Activated CD4-positive, CD25-positive, alpha-beta regulatory T cell treated with anti-CD3 and anti-CD28 coated beads, Interleukin-2, amount 50 U/mL, for 16 hours (primary cell): ENCODE measurements at places on chromosomes 4 and X.

DNA sequence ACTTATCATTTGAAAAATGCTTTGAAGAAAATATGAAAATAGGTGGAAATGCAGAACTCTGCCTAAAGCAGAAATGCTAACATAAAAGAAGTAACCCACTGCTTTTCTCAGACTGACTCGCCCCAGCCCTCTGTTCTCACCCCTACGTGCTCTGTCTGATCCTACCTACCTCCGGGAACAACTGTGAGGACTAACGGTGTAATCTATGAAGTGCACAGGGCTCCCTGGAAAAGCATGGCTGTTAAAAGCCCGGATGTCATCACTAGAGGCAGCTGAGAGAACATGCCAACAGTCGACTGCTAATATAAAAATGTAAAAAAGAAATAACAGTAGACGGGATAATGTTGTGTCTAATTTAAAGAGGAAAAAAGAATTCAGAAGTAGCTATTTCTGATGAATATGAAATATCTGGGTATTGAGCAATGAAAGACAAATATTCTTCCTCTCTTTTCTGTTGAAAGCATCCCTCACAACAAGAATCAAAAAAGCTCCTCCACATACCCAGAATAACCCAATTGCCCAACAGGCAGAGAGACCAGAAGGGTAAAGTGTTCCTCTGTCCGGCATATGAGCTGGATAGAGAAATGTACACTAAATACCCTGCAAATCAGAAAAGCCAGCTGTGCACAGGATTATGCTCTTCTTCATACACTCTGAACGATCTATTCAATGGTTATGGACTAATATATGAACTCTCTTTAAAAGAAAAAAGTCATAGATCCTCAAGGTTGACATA, 130.7 kb downstream of the TSPAN5 start:
- no peak for DNase-seq

DNA sequence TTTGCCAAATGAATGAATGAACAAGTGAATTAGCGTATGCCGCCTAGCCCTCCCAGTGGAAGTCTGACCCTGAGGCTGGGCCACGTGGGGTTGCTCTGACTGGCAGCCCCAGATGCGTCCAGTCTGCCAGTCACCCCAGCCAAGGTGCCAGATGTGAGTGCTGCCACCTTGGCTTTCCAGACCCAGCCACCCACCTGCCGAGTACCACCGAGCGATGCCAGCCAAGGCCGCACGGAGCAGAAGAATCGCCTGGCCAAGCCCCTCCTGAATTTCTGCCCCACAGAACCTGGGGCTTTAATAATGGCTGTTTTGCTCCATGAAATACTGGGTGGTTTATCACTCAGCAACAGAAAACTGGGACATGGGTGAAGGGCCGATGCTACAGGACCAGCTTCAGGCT, 59.3 kb downstream of the ADRA2C start:
- DNase-seq = no peak

GRCh38 chr4:83320548-83320947, 14.1 kb downstream of the HPSE start:
- DNase-seq = no peak

- DNase-seq = no peak
Measured at GRCh38 chr4:15568821-15569220, 86.3 kb downstream of the FBXL5 start.

DNA sequence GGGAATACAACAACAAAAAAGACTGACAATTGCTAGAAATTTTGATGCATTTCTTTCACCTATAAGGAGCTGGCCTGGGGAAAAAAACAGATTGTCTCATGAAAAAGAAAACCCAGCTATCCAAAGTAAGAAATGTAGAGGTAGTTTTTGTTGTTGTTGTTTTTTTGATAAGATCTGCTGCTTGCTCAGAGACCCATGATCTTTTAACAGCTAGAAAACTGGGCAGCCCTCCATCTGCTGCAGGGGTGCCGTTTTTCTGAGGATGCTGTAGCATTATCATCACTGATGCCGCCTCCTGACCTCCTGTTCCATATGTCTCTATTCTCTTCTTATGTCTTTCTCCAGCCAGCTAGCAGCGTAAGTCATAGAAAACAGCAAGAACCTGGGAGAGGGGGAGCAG, 98.3 kb downstream of the BMPR1B start:
- no peak for DNase-seq

- DNase-seq = no peak
Measured at GRCh38 chr4:20095805-20096541, 155.7 kb upstream of the SLIT2 start.

DNA sequence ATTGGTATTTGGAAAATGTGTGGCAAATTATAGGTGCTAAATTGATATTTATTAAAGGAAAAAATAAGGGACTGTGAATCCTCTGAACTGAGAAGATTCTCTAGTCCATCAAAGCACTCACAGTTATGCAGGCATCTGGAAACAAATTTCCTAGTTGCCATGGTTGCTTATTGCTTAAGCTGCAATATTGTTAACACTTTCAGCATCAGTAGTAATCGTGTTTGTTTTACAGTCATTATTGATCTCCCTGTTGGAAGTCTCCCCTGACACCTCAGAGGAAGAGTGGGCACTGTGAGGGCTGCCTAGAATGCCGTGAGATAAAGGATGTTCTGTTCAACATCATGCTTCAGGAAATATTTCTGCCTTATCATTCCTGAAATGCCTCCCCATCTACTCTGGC, 2004.3 kb upstream of the ADGRL3 start:
- DNase-seq = no peak

DNA sequence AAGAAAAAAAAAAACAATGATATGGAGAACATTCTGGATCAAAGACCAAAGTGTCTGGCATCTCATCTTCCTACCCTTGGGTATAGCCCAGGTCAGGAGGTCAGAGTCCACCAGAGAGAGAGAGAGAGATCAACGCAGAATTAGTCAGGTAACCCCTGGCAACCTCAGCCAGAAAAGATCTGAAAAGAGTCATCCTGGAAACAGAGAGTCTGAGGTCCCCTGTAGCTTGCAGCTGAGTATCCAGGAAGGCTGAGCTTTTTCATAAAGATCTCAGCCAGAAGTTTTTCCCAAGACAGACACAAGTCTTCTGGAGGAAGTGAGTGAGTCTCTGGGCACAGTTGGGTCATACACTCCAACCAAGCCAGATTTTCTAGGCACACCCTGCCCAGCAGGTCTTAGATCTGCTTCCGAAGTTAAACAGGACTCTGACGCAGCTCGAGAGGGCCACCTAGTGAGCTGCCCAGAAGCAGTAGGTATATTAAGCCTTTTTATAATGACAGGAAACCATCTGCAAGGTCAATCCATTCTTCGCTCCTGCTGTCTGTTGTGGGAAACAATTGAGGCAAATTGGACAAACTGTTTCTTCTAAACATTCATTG, 35.7 kb downstream of the ACE2 start:
- no peak for DNase-seq

GRCh38 chr4:188722911-188723310, 583.7 kb downstream of the TRIML1 start:
- no peak for DNase-seq

GRCh38 chr4:108937066-108937465, 174.2 kb upstream of the ETNPPL start:
- DNase-seq = no peak

DNA sequence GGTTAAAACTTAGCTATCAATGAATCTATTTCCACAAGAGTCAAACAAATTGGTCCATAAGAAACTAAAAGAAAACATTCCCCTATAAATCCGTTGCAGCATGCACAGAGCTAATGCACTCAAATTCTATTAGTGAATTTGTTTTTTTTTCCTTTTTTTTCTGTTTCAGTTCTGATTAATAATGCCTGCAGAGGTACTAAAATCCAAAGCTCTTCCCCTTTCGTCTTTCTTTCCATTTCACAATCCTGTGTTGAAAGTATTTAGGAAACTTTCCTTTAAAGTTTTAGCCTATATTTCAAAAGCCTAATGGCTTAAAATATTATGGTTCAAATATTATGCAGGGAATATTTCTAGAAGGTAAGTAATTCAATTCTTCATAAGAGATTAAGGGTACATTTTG, 45.9 kb upstream of the VEGFD start:
- no peak for DNase-seq

- DNase-seq = peak; percentile 42
Measured at GRCh38 chr4:80173401-80173800, 23.9 kb upstream of the PRDM8 start.

GRCh38 chrX:51608766-51609165, 9.9 kb downstream of the CENPVL3 start:
- no peak for DNase-seq

DNA sequence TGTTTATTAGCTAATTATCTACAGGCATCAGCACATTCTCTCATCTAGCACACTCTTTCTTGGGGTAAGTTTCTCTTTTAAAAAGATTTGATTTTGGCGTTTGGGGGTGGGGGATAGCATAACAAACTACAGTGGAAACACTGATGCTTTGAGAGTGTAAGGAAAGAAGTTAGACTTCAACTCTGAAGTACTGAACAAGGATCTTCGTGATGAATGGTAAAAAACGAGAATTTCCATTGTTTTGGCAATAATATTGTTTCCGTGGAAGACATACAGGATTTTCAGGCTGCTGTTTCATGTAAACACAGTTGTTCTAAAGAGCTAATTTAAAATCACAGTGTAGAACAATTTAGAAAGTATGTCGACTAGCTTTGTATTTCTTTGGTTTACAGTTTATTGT, 451 bp downstream of the LPAR4 start:
- no peak for DNase-seq

GRCh38 chr4:48085821-48086589, 48.0 kb downstream of the TXK start:
- no peak for DNase-seq

GRCh38 chr4:102684610-102685052, 76.1 kb downstream of the MANBA start:
- no peak for DNase-seq

GRCh38 chr4:113840861-113841260, 79.3 kb upstream of the CAMK2D start:
- no peak for DNase-seq

GRCh38 chr4:4362991-4363697, 23.8 kb upstream of the NSG1 start:
- no peak for DNase-seq

GRCh38 chr4:8238515-8239053, 31.0 kb upstream of the HTRA3 start:
- DNase-seq = no peak

DNA sequence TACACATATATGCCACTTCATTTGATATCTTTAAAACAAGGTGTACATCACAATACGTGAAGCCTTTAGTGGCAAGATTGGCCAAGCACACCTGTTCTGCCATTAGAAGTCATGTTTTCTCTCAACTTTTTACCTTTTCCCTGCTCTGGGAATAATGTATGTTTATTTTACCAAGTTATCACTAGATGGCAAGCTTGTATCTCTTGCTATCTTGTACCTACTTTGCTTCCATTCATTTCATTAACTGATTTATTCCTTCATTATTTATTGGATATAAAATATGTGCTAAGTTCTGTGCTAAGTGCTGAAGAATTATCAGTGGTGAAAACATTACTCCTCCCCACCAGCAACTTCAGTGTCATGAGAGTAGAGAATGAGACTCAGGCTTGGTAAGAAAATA, 245.5 kb downstream of the ANK2 start:
- no peak for DNase-seq

GRCh38 chrX:150690126-150690525, 3.1 kb upstream of the MTMR1 start:
- DNase-seq = no peak

GRCh38 chr4:3523628-3524221, 8.5 kb downstream of the LRPAP1 start:
- no peak for DNase-seq

- DNase-seq = no peak
Measured at GRCh38 chrX:46433892-46434291, 111.3 kb downstream of the ZNF674 start.

DNA sequence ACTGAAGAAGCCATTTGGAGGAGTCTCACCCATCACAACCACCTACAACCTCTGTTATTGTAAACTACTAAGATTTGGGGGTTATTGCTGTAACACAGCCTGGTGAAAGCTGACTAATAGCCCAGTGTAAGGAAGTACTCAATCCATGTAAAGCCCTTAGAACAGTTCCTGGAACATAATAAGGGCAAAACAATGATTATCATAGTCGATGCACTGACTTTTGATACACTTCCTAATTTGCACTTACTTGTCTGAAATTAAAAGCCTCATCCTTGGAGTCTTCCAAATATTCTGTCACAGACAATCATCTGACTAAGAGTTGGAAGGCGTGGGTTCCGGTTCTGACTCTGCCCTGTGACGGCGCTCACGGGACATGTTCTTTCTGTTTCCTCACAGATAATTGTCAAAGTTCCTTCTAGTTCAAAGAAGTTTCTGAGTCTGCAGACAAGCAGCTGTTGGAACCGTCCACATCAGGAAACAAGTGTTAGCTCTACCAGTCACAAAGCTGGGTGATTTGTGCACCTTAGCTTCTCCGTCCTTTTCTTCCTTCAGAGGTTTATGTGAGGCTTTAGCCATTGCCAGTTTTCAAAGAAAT, 33.4 kb upstream of the RASGEF1B start:
- DNase-seq = peak; percentile 14

DNA sequence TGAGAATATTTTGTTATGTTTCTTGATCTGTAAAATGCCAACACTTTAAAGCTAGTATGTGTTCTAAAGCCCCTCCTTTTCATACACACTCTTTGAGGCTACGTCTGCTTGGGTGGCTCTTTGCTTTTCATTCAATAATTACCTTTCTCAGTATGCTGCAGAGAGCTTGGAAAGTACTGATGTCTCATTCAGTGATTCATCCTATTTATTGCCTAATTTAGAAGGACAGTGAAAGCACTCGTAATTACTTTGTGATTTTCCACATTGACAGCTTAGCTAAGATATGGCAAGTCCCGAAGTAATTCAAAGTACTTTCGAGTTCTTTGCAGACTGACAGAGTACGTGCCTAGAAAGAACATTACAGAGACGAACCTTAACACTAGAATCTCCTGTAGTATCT, 57.2 kb downstream of the BMP15 start:
- DNase-seq = no peak

DNA sequence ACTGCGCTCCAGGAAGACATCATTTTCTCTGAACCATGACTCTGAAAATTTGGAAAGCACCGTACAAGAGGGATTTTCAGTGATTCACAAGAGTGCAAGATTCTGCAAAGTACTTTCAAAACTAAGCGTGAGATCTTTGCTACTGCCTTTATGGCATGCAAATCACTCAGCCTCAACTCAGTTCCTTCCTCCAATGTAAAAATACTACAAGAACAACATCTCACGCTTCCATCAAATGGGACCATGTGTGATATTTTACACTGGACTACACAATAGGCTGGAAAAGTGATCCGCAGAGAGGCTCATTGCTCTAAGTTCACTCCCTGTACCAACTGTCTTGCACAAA, 674 bp upstream of the IL15 start:
- no peak for DNase-seq

- no peak for DNase-seq
Measured at GRCh38 chrX:140432346-140433175, 72.3 kb downstream of the SOX3 start.

DNA sequence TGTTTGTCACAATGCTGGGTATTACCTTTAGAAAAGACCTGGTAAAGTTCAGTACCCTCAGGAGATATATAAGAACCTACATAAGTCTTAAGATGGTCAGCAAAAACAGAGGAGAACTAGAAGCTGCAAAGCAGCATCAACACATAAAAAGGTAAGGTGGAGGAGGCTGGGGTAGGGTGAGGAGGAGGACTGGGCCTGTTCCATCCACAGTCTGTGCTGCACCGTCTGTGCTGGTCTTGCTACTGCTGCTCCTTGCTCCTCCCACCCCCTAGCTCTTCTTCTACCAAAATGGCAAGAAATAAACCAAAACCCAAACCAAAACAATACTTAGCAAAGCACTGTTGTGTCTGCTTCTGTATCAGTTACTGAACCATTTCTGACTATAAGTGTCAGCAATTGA, 102.2 kb downstream of the CDS1 start:
- DNase-seq = no peak

GRCh38 chr4:182547435-182547834, 304.2 kb downstream of the TENM3 start:
- DNase-seq = no peak

GRCh38 chrX:151899622-151900021, 13.1 kb upstream of the MAGEA4 start:
- no peak for DNase-seq
